ENCODE measurements at places on chromosomes 5 and 9.

- DNase-seq, result no peak
Observed at GRCh38 chr5:87136733-87137132, 130.9 kb upstream of the RASA1 start.

DNA sequence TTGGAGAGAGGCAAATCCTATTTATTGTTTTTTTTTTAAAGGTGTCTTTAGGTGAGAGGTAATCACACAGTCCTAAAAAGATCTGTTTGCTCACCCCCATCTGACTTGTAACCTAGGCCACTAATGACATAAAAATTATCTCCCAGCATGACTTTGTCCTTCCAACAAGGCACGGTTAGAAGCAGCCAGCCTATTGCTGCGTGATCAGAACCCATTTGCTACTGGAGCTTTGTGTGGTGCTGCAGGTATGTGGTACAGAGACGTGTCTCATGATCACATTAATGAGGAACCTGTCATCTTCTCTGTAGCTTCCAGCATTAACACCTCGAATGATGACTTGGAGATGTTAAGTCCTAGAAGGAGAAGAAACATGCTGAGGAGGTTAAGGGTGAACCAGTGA is 555.8 kb upstream of the TLE4 start:
- DNase-seq, result peak; percentile 24

GRCh38 chr5:144465441-144465840 is 294.8 kb downstream of the KCTD16 start:
- DNase-seq, result peak; percentile 55

DNA sequence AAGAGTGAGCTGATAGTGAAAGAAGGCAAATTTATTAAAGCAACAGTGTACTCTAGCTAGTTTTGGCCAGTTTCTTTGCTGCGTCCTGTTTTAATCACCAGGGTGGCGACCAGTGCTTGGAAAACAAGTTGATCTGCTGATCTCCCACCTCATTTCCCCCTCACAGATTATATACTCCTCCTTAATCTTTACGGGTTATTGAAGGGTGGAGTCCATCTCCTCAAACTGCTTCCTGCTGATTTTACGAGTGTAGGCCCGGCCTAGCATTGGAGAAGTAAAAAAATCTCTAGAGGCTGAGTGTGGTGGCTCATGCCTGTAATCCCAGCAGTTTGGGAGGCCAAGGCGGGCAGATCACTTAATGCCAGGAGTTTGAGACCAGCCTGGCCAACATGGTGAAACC is 14.0 kb upstream of the CFAP95 start:
- DNase-seq, result no peak

DNA sequence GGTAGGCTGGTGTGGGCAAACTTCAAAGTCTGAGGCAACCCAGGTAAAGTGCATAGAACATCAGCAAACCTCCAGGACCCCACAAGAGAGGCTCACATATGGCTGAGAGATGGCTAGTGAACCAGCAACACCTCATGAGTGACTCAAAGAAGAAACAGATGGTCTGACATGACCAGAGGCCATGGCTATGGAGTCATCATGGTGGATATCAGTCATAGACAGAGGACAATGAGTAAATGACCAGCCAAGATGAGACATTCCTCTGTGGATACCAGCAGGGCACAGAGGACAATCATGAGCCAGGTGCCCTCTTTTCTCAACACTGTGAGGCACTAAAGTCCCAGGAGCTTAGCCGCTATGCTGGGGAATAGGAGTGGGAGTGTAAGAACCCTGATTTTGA is 180.8 kb downstream of the RASEF start:
- no peak for DNase-seq

DNA sequence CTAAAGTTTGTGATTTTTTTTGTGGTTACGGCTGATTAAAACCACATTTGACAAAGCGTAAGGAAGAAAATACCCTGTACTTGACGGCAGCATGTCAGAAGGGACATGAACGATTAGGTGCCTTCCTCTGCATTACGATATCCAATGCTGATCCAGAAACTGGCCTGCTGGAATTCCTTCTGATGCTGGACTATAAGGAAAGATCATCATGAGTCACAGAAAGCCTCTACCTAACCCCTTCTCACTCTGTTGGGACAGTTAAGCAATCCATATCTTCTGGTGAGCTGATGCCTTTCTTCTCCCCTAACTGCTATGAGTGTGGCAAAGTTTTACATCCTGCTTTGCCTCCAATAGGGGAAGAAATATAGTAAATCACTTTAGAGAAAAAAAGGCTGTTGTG is 78.4 kb upstream of the PAPPA start:
- DNase-seq, result no peak

DNA sequence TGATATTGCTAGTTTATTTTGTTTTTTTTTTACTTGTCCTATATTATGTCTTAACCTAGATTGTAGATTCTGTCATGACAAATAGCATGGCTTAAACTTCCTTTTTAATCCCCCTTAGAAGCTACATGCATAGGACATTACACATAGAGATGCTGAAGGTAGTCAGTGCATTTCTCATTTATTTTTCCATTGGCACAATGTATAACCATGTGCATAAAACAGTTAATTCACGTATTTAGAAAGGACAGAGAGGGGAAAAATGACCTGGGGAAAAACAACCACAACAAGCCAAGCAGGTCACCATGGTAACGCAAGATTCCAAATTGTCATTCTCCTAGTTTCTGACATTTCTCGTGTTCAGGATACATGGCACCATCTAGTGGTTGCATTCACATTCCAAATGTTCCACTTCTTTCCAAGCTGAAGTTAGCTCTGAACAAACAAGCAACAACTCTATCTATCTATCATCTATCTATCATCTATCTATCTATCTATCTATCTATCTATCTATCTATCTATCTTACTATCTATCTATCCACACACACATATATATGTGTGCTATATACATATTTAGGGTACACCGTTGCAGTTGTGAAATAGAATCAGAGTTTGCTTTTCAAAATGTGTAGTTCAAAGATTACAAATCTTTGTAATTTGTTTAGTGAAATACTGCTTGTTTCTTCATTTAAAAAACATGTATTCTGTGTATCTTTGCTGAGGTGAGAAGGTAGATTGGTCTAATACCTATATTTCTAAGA is 487.2 kb upstream of the ST8SIA4 start:
- peak; percentile 16 for DNase-seq

GRCh38 chr9:97830884-97831829 is 21.9 kb upstream of the FOXE1 start:
- no peak for DNase-seq

GRCh38 chr9:38670542-38671371 is 49.2 kb downstream of the FAM240B start:
- DNase-seq, result no peak

DNA sequence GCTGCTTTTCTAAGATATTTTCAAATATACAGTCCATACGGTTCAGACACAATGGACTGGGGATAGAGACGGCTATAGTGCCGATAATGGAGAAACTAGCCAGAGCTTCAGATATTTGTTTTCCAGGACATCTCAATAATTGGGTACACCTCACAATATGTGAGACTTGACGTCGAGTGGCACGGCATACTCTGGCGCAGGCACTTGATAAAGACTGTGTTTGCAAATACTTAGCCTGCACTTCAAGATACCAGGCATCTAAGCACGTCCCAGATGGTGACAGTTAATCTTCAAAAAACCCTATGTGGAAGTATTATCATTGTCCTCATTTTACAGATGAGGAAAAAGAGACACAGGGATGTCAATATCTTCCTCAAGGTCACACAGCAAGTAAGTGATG is 48.5 kb downstream of the SEMA5A start:
- DNase-seq, result no peak

- no peak for DNase-seq
Observed at GRCh38 chr5:141172381-141173204, at the start of gene PCDHB7. Gene PCDHB7 (plus strand): TSS chr5:141172644. CDS start chr5:141172836, 192 bp downstream.

DNA sequence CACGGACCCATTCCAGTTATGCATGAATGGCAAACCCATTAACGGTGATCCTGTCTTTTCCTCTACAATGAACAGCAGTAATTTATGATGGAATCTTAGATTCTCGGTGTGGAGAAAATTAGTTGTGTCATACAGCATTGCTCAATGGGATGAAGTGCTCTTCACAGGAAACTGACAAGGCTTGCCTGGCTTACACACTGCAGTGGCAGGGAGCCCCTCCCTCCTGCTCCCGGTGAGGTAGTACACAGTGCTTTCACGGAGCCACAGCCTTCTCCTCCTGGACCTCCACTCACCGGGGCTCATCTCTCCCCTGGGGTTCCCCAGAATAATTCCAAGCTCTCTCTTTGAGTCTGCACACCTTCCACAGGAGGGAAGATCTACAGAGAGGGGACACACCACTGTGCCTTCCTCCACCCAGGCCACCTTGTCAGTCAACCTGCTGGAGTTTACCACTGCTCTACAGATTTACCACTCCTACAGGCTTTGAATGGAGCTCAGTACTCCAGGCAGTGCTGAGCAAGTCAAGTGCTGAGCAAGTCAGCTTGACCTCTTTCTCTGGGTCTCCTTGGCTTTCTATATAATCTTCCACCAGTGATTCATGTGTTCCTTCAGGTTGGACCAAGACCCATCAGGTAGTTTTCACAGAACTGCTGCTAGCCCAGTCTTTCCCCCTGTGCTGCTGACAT is 59.1 kb upstream of the TBC1D2 start:
- no peak for DNase-seq

- DNase-seq, result no peak
Observed at GRCh38 chr9:137221095-137221505, 940 bp downstream of the RNF208 start.

DNA sequence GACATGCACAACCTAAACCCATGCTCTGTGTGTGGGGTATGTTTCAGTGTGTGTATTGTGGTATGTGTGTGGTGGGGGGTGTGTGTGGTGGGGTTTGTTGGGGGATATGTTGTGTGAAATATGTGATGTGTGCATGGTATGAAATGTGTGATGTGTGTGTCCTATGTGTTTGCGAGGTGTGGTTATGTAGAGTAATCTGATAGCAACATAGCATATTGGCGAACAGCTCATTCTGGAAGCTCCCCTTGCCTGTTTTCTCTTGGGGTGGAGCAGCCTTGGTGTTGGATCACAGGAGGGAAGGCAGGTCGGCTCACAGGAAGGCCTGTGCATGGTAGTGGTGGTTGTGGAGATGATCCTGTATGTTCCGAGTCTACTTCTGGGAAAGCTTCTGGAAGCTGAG is 35.4 kb upstream of the PHF2 start:
- no peak for DNase-seq

DNA sequence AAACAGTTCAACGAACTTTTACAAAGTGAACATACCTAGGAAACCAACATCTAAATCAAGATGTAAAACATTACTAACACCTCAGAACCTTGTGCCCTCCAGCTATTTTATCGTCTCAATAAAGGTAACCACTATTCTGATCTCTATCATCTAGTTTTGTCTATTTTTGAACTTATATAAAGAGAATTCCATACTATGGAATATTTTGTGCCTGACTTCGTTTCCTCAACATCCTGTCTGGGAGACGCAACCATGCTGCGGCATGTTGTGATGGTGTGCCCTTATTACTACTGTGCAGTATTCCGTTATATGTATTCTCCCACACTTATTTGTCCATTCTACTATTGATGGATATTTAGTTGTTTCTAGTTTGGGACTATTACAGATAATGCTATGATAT is 99.2 kb downstream of the NR6A1 start:
- DNase-seq, result no peak

- DNase-seq, result peak; percentile 19
Observed at GRCh38 chr9:115944166-115944948, 209.2 kb upstream of the PAPPA start.

- DNase-seq, result no peak
Observed at GRCh38 chr9:17017931-17018491, 116.8 kb upstream of the CNTLN start.

DNA sequence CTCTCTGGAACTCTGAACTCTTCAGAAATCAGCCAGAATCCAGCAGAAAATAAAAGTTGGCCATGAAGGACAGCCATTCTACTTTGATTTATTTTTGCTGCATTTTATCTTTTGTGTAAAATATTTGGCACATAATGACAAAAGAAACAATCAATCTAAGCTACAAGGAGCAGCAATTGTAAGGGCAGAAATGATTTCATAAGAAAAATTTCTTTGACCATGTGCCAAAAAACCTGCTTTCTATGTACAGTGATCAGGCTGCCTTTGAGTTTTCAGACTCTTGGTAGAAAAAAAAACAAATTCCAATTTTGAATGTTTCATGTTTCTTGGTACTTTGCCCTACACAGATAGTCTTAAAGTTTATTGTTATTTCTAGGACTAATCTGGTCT is 69.8 kb upstream of the SLC1A3 start:
- no peak for DNase-seq

DNA sequence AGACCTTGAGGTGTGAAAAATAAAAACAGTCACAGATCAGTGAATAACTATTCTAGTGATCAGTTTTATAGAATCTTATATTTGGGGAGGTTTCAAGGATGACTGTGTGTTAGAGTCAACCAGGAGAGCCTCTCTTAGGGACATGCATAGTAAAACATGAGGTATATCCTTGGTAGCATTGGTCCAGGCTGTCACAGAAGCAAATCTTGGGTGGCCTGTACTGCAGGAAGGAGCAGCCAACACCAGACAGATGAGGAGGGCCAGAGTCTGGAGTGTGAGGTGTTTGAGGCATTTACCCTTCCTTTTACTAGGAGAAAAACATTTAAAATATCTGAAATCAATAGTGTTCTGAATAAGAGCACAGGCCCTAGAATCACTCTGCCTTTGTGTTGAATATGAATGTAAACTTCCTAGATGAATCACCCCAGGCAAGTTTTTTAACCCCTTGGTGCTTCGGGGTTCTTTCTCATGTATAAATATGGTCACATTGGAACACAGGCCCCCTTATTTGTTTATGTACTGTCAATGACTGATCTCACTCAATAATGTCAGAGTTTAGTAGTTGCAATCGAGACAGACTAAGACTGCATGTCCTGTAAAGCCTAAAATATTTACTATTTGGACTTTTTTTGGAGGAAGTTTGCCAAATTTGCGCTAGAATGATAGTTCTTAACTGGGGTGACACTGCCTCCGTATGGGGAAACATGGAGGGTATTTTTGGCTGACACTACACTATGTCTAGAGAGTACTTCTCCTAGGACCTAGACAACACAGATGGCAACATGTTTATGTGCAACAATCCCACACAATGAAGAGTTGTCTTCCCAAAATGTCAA is 416.5 kb upstream of the POU5F2 start:
- DNase-seq, result no peak

GRCh38 chr9:70020217-70020616 is 23.4 kb upstream of the MAMDC2 start:
- DNase-seq, result no peak

GRCh38 chr5:79567926-79568549 is 44.2 kb upstream of the TENT2 start:
- DNase-seq, result no peak

DNA sequence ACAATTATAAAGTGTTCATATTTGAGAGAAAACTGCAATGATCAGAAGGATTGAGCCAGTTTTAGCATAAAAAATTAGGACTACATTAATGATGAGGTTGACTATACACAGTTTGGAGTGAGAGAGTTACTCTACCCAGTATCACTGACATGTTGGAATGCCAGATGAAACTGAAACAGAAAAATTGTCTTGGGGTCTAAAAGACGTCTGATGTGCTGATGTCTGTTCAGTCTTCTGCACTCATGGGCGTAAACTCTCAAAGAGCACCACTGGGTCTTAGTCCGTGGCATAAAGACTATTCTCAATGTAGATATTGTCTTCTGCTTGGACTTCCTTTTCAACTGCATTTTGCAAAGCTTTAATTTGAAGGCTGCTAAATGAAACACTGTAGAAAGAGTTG is 29.5 kb downstream of the HAVCR1 start:
- DNase-seq, result no peak

Measured in DMS153 (cell line).